ENCODE measurements at places on chromosomes 6 and 20.

DNA sequence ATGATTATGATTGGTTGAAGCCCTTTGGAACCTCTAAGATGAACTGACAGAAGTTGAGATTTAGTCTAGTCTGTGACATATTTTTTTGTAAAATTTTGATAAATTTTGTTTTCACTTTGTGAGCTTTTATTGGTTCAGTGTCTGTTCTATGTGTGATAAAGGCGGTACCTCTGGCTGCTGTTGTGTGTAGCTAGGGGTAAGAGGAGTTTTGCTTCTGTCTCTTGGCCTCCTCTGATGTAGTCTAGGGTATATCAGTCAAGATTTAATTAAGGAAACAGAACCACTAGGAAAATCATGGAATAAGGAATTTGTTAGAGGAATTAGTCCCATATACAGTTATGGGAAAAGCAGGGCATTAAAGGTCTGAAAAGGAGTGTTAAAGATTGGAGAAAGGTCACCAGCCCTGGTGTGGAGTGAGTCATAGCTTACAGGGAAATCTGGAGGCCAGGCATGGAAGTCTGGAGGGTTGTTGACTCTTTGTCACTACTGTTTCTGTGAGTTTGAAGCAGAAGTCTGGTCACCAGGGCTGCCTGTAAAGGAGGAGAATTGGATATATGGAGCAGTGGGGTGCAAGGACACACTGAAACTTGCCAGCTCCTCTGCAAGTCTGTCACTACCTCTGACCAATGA, 28.5 kb downstream of the CDC5L start:
- no peak for DNase-seq

DNA sequence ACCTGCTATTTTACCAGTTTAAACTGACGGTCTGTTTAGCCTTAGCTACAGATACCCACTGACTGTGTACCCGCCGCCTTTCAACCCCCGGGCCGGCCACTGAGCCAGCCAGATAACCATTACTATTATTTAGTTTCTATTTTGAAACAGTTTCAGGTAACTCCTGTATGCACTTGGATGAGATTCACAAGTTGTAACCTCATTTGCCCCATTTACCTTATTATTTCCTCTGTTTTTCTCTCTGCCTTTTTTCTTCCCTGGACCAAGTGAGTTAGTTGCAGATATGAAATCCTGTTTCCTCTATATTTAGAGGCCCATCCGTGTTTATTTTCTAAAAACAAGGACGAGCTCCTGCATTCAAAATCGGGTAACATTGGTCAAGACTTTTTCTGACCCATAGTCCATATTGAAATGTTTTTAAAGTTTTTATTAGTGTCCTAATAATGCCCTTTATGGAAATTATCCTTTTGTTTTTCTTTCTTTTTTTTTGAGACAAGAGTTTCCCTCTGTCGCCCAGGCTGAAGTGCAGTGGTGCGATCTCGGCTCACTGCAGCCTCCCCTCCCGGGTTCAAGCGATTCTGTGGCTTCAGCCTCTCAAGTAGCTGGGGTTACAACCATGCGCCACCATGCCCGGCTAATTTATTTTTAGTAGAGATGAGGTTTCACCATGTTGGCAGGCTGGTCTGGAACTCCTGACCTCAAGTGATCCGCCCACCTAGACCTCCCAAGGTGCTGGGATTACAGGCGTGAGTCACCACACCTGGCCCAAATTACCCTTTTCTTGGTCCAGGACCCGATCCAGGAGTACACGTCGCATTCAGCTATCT, 767 bp downstream of the AP5S1 start:
- no peak for DNase-seq

- DNase-seq = no peak
Observed at GRCh38 chr20:39292193-39292736, 330.1 kb downstream of the DHX35 start.

DNA sequence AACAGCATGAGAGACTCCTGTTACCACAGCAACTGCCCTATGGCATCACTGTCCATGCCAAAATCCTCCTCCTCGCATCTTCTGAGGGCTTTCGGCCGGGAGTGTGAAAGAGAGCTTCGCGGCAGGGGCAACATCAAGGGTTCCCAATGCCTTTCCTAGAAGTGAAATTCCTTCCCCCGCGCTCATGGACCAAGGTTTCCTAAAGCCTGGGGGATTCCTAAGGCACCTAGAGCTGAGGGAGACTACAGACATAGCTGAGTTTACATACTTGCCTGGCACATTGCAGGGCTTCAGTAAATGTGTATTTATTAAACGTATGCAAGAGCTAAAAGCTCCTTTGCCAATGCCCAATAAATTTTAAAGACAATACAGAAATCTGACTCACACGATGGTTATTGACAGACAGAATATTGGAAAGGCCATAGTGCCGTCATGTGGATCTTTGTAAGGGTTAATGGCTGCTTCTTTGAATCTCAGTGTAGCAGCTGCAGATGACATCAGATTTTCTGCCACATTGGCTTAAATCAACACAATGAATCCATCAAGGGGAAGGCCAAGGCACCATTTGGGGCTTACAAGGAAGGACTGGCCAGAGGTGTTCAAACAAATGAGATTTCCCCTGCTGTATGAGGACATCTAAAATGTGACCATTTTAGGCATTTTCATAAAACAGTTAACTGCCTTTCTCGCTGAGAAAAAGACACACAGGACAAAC, 281.2 kb upstream of the JARID2 start:
- no peak for DNase-seq

DNA sequence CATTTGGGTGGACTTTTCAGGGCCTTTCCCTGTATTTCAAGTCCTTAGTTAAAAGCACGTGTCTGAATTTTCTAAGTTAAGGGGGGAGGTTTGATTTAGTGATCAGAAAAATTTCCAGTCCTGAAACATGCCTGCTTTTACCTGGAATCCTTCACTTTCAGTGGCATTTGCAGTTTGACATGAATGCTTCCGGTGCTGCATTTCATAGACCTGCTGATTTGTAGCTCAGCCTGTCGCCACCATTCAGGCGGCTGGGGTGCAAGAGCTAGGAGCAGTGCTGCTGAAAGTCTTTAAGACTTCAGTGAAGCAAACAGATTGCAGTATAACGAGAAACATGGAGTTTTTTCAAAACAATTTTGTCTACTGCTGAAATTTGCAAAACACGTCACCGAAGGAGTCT, 14.0 kb downstream of the RPS6KA2 start:
- no peak for DNase-seq

All from substantia nigra (tissue), 51 donors.